Stimulated activated CD4-positive, alpha-beta T cell treated with anti-CD3 and anti-CD28 coated beads, Interleukin-1b, Interleukin-23, amount 100 ng/mL, for 48 hours (primary cell): ENCODE measurements at places on chromosomes 5 and 9.

DNA sequence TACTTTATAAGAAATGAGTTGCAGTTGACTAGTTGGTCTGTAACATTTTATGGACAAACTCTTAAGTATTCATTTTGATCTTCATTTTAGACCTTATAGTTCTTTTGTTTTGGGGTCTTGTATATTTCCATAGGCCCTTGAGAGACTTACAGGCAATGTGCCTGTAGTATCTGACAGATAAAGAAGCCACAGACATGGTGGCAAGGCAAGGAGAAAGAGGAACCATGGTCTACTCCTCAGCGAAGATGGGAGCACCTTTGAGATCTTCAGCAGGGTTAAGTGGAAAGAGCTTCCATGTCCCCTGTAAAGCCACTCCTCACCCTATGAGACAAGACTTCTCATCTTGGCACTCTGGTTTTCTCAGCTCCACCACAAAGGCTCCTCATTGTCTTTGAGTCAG lies 56.4 kb downstream of the SH3TC2 start:
- DNase-seq, result no peak

GRCh38 chr9:123265833-123266232 lies 2.6 kb downstream of the STRBP start:
- no peak for DNase-seq

DNA sequence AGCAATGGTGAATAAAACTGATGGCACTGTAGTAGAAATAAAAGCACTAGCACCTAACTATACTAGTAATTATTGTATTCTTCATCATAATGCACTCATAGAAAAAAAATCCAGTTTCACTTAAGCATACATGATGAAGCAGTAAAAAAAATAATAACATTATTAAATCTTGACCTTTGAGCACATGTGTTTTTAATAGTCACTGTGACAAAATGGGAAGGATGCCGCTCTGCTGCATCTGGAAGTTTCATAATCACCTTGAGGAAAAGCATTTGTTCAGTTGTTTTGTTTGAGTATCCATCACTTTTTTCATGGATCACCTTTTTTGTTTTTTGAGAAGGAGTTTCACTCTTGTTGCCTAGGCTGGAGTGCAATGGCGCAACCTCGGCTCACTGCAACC lies 13.2 kb downstream of the OR2K2 start:
- DNase-seq, result no peak

DNA sequence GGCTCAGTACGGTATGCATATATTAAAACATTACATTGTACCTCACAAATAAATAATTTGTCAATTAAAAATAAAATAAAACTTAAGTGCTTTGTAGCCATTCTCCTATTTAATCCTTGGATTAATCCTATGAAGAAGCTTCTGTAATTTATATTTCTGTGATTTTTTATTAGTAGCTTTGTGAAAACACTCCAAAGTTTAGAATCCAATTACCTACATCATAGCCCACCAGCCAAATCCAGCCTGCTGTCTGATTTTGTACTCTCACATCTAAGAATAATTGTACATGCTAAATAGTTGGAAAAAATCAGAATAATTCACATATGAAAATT lies 10.4 kb downstream of the MED7 start:
- no peak for DNase-seq

DNA sequence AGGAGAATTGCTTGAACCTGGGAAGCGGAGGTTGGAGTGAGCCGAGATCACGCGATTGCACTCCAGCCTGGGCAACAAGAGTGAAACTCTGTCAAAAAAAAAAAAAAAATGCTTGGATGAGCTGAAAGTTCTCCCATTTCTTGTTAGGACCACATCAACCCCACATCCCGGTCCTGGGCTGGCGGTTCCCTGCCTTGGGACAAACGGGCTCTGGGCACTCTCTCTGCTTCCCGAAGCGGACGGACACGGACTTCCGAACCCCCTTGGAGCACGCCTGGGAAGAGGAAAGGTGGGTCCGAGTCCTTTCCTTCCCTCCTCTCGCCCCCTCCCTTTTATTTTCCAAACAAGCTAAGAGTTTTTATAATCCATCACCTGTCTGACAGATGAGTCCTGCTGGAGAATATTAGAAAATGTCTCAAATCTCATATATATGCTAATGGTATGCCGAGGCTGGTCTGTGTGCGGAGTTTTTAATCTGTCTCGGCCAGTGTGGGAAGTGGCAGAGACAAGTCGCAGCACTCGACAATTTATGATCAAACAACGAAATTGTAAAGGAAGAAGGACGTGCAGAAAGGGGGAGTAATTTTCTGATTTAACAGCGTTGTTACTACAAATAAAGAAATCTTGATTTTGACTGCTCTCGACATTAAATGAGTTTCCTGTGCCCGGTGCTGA lies 257.9 kb upstream of the IRX4 start:
- DNase-seq, result no peak

- DNase-seq, result no peak
Observed at GRCh38 chr9:75200892-75201470, 112.7 kb downstream of the OSTF1 start.

GRCh38 chr5:98604721-98605425 lies 168.6 kb upstream of the RGMB start:
- DNase-seq, result no peak

DNA sequence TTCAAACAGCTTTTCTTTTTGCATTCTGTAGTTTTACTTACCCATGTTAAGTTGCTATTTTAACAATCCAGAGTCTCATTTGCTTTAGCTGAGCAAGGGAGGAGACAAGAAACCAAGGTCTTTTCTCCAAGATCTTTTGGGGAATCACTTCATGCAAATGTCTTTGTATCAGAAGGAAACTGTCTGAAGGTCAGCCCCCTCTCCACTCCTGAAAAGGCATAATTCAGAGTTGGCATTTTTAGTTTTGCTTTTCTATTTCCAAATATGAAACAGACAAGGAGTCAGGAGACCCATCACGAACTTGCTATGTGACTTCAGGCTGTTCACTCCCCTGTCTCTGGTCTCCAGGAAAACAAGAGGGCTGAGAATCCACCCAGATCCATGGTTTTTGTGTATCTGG lies 12.3 kb upstream of the TNFSF15 start:
- DNase-seq, result no peak

DNA sequence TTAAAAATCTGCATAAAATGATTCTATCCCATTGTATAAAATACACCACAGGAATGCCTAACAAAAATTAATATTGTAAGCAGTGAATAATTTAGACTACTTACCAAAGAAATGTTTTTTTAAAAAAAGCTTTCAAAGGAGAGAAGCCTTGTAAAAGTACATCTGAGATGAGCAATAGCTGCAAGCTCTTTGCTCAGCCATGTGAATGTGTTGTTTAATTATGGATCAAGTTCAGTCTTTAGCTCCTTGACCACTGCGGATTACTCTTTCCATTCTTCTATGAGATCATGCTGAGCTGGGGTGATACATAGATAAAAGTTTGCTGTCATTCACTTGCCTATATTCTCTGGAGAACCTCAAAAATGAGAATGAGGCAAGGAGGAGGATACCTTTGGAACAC lies 782.4 kb upstream of the ZNF608 start:
- no peak for DNase-seq

GRCh38 chr5:135156337-135156714 lies 122.3 kb upstream of the PITX1 start:
- no peak for DNase-seq

GRCh38 chr9:129777769-129778130 lies 24.9 kb upstream of the PTGES start:
- no peak for DNase-seq

GRCh38 chr5:1007681-1008450 lies 736 bp upstream of the NKD2 start:
- no peak for DNase-seq

DNA sequence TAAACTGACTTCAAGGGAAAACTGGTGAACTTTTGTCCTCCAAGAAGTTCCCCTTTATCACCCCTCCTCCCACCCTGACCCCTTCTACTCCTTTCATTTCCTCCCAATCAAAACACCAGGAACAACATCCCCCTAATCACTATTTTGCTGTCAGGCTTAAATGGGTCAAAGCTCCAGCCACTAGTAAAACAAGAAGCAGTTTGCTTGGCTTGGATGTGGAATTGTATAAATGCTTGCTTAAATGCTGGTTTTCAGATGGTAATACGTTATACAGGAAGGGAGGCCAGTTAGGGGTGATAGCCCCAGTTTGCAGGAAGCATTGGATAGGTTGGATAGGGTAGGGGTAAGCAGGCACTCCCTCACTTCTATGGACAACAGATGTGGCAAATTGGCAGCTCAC lies 473.6 kb downstream of the AGTPBP1 start:
- DNase-seq, result no peak

DNA sequence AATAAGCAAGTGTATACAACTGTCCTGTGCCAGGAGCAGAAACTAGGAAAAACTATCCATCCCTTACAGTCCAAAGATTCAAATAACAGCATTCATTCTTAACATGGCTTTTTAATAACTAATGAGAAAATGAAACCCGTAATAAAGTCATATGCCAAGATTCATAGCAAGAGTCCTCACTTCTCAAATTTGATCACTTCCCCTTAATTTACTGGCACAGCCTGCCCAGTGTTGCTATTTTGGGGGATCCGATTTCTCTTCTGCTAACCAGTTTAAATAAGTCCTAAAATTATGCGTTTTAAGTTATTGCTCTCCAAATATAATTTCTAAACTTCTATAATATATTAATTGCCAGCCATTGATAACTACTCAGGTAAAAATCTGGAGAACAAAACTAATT lies 177.0 kb upstream of the PTGER4 start:
- no peak for DNase-seq

DNA sequence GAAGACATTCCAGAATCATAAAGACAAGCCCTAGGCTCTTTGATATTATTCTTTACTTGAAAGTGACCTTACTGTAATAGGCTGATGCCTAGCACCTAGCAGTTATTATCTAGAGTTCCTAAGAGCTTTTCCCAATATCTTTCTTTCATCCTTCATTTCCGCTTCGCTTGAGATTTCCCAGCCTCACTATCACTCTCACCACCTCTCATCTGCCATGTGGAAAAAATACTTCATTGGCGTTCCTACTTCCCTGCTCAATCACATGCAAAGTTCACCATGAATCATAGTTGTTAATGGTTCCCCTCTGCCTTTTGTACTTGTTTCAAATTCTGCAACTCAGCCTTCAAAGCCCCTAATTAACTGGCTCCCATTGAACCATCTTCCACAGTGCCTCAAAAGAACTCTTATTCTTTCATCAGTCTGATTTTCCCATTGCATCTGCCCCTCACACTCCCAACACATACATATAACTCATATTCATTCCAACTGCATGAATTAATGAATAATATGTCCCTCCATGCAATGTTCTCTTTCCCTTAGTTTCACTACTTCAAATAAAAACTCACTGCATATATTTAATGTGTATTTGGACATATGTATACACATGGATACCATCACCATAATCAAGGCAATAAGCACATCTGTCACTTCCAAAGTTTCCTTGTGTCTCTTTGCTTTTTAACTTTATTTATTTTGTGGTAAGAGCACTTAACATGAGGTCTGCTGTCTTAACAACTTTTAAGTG lies 221.6 kb downstream of the PARP8 start:
- no peak for DNase-seq

DNA sequence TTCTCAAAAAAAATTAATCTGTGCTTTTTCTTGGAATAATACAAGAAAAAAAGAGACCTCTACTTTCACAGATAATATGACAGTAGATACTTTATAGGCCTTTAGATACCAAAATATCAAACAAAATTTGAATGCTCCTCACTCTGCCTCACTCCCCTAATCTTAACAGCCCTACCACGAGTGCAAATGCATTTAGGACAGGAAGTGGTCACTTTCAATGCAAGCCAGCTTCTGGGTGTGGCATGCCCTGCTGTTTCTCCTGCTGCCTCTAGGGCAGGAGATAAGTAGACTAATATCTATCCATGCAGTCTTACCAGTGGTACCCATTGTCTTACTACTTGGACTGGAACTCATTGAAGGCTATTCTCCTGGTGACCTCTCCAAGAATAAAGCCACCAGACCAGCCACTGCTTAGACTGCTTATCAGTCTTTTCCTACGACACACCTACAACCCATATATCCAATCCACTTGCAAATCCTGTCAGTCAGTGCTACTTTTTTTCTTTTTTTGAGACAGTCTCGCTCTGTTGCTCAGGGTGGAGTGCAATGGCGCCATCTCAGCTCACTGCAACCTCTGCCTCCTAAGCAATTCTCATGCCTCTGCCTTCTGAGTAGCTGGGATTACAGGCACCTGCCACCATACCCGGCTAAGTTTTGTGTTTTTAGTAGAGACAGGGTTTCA lies 23.0 kb downstream of the FRRS1L start:
- peak; percentile 14 for DNase-seq

- no peak for DNase-seq
Observed at GRCh38 chr5:154162539-154163151, 27.9 kb upstream of the GALNT10 start.

DNA sequence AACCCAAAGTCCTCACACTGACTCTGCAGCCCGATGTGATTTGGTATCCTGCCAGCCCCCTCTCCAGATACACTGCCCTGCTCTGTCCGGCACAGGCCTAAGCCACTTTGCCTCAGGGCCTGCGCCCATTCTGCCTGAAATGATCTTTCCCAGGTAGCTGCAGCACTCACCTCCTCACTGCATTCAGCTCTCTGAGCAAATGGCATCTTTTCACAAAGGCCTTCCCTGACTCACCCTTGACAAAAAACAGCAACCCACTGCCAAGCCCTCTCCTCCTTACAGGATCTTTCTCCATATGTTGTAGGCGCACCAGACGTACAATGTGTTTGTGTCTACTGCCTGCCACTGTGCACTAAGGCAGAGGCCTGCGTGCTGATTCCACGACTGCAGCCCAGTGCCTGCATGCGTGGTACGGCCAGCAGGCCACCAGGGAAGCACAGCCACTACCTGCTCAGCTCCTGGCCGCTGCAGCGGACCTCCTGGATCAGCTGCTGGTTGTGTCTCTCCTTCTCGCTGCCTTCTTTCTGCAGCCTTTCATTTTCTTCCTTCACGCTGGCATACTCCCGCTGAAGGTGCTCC lies 171.2 kb downstream of the CDK5RAP2 start:
- DNase-seq, result no peak

GRCh38 chr5:112228667-112229066 lies 190.4 kb downstream of the EPB41L4A start:
- DNase-seq, result no peak

DNA sequence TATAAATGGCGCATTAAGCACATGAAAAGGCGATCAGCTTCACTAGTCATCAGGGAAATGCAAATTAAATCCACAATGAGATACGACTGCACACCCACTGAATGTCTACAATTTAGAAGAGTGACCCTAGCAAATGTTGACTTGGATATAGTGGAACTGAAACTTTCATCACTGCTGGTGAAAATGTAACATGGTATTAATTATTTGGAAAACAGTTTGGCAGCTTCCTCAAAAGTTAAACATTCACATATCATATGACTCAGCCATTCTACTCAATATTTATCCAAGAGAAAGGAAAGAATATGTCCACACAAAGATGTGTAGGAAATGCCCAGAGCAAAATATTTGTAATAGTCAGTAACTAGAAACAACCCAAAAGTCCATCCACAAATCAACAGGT lies 146.5 kb downstream of the LPAR1 start:
- no peak for DNase-seq

DNA sequence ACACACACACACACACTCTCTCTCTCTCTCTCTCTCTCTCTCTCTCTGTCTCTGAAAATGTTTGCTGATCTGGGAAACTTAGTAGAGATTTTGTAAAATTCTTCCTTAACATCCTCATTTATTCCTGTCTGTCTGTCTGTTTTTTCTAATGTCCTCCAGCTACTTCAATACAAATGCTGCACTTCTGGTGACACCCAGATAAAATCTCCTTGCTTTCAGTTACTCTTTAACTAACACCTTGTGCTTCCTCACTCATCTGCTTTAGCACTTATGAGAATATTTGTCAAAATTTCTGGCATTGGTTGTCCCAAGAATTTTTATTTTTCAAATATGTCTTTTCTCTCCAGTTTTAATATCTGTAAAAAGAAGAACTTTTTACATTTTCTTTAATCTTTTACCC lies 35.0 kb upstream of the ARRDC3 start:
- DNase-seq, result no peak

- no peak for DNase-seq
Observed at GRCh38 chr5:78077369-78078068, 217.0 kb downstream of the AP3B1 start.
